ENCODE measurements at places on chromosomes 5 and 9. TPM values are rescaled to one million over a fixed set of nuclear protein-coding genes. Genes with fewer than 3 reads are reported as not detected.

FOXD4L6 gene
- not detected for total RNA-seq

SPARC gene
- 992 TPM for total RNA-seq

TAF11L10 gene
- total RNA-seq = not detected

SUSD1 gene
- 1.8 TPM for total RNA-seq

DNA sequence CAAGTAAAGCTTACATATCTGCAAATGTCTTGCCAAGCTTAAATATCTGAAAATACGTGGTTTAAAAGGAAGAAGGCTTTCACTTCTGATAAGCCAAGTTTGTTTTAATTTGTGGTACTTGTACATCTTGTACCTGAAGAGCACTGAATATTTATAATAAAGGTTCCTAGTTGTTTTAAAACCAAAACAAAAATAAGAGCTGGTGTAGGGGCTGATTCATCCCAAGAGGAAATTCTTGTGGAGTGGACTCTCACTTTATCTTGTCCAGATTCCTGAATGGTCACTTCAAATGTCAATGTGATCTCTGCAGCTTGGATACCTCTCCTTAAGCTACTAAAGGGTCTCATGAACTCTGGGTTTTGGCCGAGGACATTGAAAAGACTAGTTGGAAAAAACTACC lies 29.5 kb downstream of the MAMDC2 start:
- no peak for DNase-seq

DNA sequence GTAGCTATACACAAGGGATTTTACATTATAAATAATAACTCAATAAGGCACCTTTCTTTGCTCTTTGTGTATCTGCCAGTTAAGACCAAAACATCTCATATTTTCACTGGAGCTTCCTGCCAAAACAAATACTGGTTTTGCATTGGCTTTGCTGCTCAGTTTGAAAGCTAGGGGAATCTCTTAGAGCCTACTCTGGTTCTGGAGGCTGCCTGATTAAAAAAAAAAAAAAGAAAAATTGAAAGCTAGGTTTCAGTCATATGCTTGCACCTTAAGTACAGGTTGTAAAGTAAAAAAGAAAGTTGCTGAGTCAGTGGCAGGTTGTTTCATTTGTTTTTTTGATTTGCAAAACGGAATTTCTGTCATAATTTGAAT lies 2.3 kb downstream of the DENND4C start:
- DNase-seq = no peak

DNA sequence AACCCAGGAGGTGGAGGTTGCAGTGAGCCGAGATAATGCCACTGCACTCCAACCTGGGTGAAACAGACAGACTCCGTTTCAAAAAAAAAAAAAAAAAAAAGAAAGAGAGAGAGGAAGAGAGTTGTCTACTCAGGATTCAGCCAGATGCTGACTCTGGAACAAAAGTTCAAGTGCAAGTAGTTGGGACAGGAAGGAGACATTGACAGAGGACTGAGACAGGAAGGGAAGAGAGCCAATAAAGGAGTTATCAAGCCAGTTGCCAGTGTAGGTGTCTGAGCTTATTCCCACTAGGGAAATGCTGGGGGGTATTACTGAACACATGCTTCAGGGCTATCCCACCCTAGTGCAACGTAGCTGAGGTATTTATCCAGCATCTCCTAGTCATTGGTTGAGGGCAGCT lies 147.7 kb upstream of the SLC1A3 start:
- no peak for DNase-seq

- DNase-seq = no peak
Measured at GRCh38 chr5:164352695-164353094, 847.3 kb downstream of the MAT2B start.

- DNase-seq = no peak
Measured at GRCh38 chr5:103910786-103911185, 348.2 kb upstream of the NUDT12 start.

- DNase-seq = no peak
Measured at GRCh38 chr9:79788662-79789061, 216.9 kb downstream of the TLE4 start.

DNA sequence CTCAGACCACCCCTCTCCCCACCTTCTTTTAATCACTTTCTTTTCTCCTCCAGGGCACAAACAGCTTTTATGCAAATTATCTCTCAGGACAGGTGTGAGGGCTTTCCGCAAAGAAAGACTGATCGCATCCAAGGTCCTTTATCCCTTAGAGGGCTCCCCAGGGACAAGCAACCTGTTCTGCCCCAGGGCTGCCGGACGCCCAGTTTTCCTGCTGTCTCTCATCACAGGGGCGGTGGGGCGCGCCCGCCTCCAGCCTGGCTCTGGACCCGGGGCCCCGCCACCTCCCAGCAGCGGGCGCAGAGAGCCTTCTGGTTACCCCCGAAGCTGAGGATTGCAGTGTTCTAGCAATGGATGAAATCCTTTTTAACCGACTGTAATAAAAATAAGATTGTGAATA lies 266.1 kb downstream of the CWC27 start:
- DNase-seq = peak; percentile 45

DNA sequence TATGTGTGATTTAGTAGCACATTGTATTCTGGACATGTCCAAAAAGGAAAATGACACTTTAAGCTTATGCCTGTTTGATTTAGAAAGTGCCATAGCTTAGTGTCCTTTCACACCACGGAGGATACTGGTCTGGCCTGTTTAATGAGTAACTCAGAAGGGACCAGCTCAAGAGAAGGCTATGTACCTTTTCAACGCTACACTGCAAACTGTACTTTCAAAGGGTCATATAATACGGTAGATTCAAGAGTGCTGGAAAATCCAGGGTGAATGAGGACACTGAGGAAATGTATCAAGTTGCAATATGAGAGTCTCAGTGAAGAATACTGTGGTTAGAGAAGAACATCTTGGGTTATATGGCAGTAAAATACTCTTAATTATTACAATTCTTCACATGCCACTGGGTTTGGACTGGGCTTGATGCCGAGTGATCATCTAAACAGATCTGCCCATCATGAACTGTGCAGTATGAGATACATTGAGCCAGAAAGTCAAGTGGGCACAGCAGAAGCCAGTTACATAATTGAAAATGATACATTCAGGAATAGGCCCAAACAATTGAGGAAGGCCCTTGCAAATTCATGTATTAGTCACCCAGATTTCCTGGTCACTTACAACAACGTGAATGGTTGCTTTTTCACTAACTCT lies 1211.5 kb upstream of the CDH9 start:
- DNase-seq = no peak

- peak; percentile 80 for DNase-seq
Measured at GRCh38 chr5:116576053-116576713, 1.6 kb upstream of the SEMA6A start.

DNA sequence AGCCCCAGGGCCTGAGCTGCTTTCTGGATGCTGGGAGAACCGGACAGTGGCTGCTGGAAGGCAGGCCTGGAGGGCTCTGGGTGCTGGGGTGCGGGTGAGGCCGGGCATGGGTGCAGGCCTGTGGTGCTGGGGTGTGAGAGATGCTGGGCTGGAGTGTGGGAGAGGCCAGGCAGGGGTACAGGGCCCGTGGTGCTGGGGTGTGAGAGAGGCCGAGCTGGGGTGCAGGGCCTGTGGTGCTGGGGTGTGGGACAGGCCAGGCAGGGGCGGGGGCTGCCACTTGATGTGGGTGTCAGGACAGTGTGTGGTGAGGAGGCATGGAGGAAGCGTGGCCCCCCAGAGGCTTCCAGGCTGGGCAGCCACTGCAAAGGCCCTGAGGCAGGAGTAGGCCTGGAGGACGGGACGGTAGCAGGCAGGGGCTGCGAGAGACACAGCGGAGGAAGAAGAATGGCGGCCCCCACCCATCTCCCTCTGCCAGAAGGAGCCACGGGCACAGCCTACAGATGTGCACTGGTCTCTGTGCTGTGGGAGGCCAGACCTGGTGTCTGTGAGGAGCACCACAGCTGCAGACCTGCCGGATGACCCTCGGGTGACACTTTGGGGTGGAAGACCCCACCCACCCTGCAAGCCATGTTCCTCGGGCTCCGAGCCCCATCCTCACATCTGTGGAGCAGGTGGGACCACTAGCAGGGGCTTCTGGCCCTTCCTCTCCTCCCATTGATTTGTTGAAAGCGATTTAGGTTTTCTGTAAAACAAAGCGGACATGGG lies 9.3 kb downstream of the NKD2 start:
- no peak for DNase-seq

DNA sequence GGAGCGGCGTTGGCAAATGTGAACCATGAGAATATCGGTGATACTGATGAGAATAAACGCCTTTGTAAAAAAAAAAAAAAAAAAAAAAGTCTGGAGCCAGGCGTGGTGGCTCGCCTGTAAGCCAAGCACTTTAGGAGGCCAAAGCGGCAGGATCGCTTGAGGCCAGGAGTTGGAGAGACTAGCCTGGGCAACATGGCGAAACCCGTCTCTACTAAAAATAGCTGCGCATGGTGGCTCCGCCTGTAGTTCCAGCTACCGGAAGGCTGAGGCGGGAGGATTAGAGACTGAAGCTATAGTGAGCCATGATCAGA lies 425 bp upstream of the NFX1 start:
- no peak for DNase-seq

GRCh38 chr9:76377791-76378190 lies 16.4 kb downstream of the RFK start:
- DNase-seq = no peak

DNA sequence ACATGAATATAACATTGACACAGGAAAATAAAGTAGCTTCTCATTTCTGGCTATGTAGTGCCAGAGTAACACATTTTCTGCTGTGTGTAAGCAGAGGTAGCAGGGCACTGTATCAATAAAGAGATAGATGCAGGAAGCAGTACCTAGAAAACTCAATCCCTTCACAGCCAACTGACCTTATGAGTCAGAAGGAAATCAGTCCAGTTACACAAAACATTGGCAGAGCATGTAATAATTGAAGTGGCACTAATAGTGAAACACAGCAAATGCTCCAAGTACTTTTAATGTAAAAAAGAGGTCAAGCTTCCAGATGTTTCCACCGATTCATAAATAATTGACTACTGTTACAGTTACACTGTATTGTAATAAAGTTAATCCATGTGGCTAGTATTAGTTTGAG lies 706.6 kb downstream of the EFNA5 start:
- DNase-seq = no peak

All from ovary (tissue), 10 donors.